ENCODE measurements at places on chromosomes 1 and 21. TPM values are rescaled to one million over a fixed set of nuclear protein-coding genes. Genes with fewer than 3 reads are reported as not detected.

Gene CTSE
- total RNA-seq: not detected

- DNase-seq: peak; percentile 84
Measured at GRCh38 chr1:153728305-153729066, 636 bp downstream of the INTS3 start.

Gene LDLRAD1
- total RNA-seq: not detected

DNA sequence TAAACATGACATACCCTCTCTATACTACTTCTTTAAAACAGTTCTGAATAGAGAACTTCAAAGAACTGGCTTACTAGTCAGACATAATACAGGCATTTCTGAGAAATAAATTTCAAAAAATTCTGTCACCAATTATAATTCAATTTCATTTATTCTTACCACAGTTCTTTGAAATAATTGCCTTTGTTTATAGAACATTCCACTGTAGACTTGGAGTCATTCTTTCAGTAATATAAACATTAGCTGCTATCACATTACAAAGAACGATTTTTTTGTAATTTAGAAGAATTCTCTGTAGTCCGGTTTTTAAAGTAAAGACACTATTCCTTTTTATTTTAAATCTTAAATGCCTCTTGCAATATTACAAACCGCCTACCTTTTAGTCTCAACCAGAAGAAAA, 146.4 kb upstream of the COL11A1 start:
- DNase-seq: no peak

DNA sequence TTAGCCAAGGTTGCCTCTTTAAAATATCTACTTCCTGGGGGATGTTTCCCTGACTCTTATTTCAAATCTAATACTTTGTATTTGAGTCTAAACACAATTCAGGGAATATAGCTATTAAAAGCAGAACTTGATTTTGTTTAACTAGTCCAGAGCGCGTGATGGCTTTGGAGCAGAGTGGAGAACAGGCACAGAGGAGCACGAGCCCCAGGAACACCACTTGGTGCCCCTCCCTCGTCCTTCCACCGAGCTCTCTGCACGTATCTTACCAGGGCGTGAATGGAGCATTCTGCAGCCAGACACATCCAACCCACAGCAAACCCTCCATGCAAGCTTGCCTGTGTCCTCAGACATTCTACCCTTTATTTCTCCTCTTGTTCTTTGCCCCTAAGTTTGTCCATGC, 14.1 kb downstream of the KIF26B start:
- no peak for DNase-seq

Gene HAO2
- not detected for total RNA-seq

Gene SYCP1
- total RNA-seq: not detected

DNA sequence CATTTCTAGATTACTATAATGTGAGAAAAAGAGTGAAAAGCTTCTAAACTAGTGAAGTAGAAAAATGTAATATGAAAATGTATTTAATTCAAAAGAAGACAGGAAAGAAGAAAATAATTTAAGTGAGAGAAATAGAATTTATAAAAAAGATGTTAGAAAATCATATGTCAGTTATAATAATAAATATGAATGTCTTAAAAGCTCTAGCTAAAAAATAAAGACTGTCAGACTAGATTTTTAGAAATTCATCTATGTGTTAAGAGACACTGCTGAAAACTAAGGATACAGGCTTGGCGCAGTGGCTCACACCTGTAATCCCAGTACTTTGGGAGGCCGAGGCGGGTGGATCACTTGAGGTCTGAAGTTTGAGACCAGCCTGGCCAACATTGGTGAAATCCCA, 37.3 kb upstream of the VANGL1 start:
- DNase-seq: no peak

- no peak for DNase-seq
Measured at GRCh38 chr1:154840269-154841176, 29.6 kb downstream of the KCNN3 start.

Gene TBX15
- total RNA-seq: 3.1 TPM

Gene ANKRD45
- 0.24 TPM for total RNA-seq

DNA sequence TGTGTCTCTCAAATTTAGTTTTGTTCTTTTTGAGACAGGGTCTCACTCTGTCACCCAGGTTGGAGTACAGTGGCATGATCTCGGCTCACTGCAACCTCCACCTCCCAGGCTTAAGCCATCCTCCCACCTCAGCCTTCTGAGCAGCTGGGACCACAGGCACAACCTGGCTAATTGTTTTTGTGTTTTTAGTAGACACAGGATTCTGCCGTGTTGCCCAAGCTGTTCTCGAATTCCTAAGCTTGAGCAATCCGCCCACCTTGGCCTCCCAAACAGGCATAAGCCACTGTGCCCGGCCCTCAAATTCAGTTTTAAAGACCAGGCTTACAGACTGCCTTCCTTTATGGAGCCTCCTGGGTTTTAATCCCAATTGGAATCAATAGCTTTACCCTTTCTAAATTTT, 83.7 kb upstream of the SELENON start:
- no peak for DNase-seq

- DNase-seq: no peak
Measured at GRCh38 chr1:230049731-230050130, 17.3 kb upstream of the GALNT2 start.

DNA sequence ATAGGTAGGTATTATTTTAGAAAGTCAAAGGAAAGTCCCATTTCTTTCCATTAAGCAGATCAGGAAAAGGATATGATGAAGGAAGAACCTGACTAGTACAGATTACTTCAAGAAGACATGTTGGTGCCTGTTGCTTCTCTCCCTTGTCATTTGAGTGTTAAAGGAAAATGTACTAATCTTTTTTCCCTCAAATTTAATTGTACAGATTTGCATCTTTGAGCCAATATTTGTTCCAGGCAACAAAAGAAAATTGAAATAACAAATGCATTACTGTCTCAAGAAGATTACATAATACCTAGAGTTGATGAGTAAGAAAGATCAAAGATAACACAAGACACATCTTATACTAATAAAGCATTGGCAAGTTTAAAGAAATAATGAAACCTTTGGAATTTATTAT, 566.9 kb upstream of the ZP4 start:
- no peak for DNase-seq

GRCh38 chr1:178500936-178501554, 4.3 kb upstream of the CLEC20A start:
- DNase-seq: no peak

Gene PPIAL4G
- not detected for total RNA-seq

Gene HES2
- total RNA-seq: not detected

- no peak for DNase-seq
Measured at GRCh38 chr1:8669606-8670335, 147.7 kb downstream of the RERE start.

Gene OR2W3
- 0.52 TPM for total RNA-seq

Gene TNFSF4
- 0.57 TPM for total RNA-seq

Gene KLF17
- not detected for total RNA-seq

Gene LRRC39
- total RNA-seq: 0.60 TPM

DNA sequence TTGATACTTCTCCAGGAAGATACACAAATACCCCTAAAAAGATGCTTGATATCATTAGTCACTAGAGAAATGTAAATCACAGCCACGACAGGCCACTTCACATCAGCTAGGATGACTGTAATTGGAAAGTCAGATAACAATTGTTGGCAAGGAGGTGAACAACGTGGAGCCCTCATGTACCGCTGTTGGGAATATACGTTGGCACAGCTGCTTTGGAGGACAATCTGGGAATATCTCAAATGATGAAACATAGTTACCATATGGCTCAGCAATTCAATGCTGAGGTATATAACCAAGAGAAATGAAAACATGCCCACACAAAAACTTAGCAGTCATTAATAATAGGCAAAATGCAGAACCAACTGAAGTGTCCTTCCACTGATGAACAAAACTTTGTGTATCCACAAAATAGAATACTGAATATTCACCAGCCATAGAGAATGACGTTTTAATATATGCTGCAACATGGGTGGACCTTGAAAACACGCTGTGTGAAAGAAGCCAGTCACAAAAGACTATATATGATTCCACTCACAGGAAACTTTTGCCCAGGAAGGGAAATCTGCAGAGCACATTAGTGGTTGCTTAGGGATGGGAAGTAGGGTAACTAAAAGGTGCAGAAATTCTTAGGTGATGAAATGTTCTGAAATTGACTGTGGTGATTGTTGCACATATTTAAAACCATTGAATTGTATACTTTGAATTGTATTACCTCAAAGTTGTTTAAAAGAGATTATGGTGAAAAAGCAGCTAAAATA, 95.4 kb downstream of the AHCTF1 start:
- DNase-seq: no peak

Gene HDGF
- total RNA-seq: 219 TPM

DNA sequence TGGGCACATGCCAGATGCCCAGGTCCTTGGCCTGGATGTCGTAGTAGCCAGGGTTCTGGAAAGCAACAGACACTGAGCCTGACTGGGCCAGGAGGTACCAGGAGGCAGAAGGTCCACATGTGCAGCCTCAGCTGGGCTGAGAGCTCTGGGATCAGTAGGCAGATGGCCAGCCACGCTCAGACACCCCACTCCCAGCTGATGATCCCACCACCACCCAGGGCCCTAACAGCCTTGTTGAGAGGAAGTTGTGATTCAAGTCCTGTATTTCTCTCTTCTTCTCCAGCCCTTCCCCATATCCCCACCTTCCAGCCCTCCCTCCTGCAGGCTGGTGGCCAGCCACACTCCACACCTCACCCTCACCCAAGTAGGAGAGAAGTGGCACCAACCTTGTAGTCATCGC, 4.0 kb downstream of the ITLN2 start:
- DNase-seq: no peak

DNA sequence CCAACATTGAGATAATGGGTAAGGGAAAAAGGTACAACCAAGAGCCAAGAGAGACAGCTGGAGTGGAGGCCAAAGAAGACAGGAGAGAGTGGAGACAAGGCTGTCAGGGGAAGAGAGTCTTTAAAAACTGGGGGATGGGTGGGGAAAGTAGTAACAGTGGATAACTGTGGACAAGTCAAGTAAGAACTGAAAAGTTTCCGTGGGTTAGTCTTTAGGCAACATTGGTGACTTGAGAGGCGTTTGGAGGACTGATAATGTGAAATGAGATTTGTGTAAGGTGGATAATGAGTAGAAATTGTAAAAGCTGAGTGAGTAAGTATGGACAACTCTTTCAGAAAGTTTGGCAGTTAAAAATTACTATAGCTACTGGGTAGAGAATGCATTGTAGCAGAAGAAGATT, 10.4 kb downstream of the PPP2R5A start:
- no peak for DNase-seq

GRCh38 chr1:192691041-192691440, 55.1 kb downstream of the RGS13 start:
- DNase-seq: no peak
